Activated naive CD4-positive, alpha-beta T cell treated with anti-CD3 and anti-CD28 coated beads, Interleukin-2, amount 10 ng/mL, durations not matched to agents 7 days and 5 days (primary cell): ENCODE measurements at places on chromosomes 7 and 10.

DNA sequence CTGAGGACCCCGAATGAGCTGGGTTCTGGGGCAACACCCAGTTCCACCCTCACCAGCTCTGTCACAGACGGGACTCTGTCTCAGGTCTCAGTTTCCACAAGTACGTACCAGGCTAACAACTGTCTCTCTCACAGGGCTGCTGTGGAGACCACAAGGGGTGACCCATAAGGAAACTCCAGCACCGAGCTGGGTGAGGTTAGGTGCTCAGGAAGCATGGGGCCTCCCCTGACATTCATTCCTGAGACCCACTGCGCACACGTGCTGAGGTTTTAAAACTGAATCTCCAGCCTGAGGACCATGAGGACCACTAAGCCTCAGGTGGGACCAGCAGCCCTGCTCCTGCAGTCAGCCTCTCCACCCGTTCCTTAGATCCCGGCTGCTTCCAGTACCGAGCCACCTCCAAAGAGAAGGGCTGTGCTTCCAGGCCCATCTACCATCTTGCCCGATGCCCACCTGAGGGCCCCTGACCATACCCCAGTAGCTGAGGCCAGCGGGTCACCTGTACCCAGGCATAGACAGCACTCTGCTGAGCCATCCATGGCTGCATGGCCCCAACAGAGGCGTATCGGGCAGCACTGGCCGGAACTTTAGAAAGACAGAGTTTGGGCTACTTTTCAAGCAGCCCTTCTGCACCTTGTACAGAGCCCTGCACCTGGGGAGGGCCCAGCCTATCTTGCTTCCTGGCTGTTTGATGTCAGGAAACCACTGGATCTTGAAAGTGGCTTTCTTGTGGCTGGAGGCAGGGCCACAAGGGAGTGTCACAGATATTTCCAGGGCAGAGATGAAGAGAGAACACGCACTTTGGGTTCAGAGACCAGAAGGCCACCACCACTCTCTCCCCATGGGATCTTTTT, 18.7 kb downstream of the HSPA12A start:
- peaks cover 32% of the 10 kb centered on the region for H3K4me1 ChIP-seq
- H3K27ac ChIP-seq: peak overlapping the region; percentile 53
- no peak overlapping the region for H3K4me3 ChIP-seq
- peak; percentile 83 for DNase-seq

DNA sequence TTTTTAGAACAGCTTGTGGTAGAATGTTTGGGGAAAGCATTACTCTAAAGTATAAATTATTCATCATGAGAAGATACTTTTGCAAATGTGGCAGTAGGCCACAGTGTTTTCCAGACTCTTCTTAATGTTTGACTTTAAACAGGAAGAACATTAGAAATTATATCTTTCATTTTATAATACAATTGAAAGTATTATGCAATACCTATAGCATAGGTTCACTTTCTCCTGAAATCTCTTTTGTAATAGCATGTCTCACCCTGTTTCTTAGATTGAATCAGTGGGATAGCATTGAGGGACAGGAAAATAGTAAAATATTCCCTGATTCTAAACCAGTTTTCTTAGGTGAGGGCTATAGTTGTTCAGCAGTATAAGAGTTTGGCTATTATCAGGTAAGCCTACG, 23.1 kb downstream of the ANKIB1 start:
- no peak overlapping the region for H3K4me3 ChIP-seq
- no peaks in the 10 kb centered on the region for H3K4me1 ChIP-seq
- no peak overlapping the region for H3K27ac ChIP-seq
- DNase-seq: no peak
- no peaks in the 10 kb centered on the region for H3K27me3 ChIP-seq

- H3K4me1 ChIP-seq: no peaks in the 10 kb centered on the region
- H3K4me3 ChIP-seq: no peak overlapping the region
- no peaks in the 10 kb centered on the region for H3K36me3 ChIP-seq
- no peak overlapping the region for H3K27ac ChIP-seq
- no peak for DNase-seq
Observed at GRCh38 chr7:34143402-34143801, 238.1 kb downstream of the BMPER start.

DNA sequence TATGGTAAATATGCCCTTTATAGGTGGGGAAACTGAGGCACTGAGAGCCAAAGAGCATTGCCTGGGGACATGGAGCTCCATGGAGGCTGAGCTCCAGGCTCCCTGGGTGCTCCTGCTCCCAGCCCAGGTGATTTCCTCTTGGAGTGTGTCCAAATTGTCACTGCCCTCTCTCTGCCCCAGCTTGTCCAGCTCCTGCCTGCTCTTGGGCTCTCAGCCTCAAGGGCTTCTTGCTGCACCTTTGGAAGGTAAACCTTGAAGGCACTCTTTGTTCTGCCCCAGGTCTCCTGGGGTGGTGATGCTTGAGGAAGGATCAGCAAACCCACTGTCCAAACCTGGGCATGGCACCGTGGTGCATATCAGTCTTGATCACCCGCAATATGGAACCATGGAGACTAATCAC, 166.1 kb downstream of the RPS24 start:
- no peaks in the 10 kb centered on the region for H3K4me1 ChIP-seq
- peaks cover 8% of the 10 kb centered on the region for H3K27me3 ChIP-seq
- no peak overlapping the region for H3K4me3 ChIP-seq

DNA sequence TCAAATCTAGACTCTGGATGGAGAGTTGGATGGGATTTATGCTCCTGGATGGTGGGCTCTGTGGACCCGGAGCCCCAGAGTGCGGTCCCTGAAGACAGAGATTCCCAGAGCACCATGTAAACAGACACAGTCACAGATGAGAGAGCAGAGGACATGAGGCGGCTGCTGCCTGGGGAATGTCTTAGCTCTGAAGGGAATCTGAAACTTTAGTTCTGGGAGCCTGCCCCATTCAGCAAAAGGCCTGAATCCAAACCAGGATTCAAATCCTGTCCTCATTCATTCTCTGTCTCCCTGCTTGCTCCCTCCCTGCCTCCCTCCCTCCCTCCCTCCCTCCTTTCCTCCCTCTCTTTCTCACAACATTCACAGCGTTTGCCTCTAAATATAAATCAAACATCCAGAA, 49.5 kb upstream of the CALD1 start:
- H3K4me1 ChIP-seq: no peaks in the 10 kb centered on the region
- no peak overlapping the region for H3K27ac ChIP-seq
- H3K4me3 ChIP-seq: no peak overlapping the region
- no peak for DNase-seq
- H3K36me3 ChIP-seq: no peaks in the 10 kb centered on the region

GRCh38 chr7:41573862-41574261, 129.0 kb downstream of the INHBA start:
- H3K27me3 ChIP-seq: no peaks in the 10 kb centered on the region
- no peak overlapping the region for H3K27ac ChIP-seq
- H3K36me3 ChIP-seq: no peaks in the 10 kb centered on the region
- no peak for DNase-seq
- no peak overlapping the region for H3K4me3 ChIP-seq

DNA sequence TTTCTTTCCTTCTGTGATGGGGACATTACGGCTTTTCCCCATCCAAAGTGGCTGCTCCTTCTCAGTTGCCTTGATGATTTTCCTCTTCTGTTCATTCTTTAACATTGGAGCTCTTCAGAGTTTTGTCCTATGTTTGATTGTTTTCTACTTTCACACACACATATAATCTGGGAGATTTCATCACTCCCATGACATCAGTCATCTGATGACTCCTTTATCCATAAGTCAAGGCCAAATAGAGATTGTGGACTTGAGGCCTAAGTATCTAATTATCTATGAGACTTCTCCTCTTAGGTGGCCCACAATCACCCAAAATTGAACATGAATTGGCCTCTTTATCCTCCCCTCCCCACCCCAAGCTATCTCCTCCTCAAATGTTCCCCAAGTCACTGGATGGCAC, 5.3 kb upstream of the COL1A2 start:
- peaks cover 21% of the 10 kb centered on the region for H3K27me3 ChIP-seq
- no peak overlapping the region for H3K27ac ChIP-seq
- no peaks in the 10 kb centered on the region for H3K4me1 ChIP-seq

GRCh38 chr10:89388806-89389205, 3.6 kb upstream of the IFIT1 start:
- H3K27me3 ChIP-seq: peaks cover 8% of the 10 kb centered on the region
- no peaks in the 10 kb centered on the region for H3K36me3 ChIP-seq
- no peak for DNase-seq
- no peak overlapping the region for H3K27ac ChIP-seq
- H3K4me3 ChIP-seq: no peak overlapping the region
- H3K4me1 ChIP-seq: peaks cover 27% of the 10 kb centered on the region

- no peaks in the 10 kb centered on the region for H3K4me1 ChIP-seq
- no peaks in the 10 kb centered on the region for H3K27me3 ChIP-seq
- H3K36me3 ChIP-seq: no peaks in the 10 kb centered on the region
- no peak overlapping the region for H3K27ac ChIP-seq
- no peak overlapping the region for H3K4me3 ChIP-seq
- no peak for DNase-seq
Observed at GRCh38 chr7:121020249-121020988, 31.9 kb downstream of the CPED1 start.

- no peaks in the 10 kb centered on the region for H3K4me1 ChIP-seq
- no peak for DNase-seq
- no peak overlapping the region for H3K27ac ChIP-seq
- no peaks in the 10 kb centered on the region for H3K36me3 ChIP-seq
Observed at GRCh38 chr7:18317941-18318340, 177.6 kb upstream of the HDAC9 start.

GRCh38 chr7:10655031-10655430, 318.6 kb upstream of the PHF14 start:
- no peaks in the 10 kb centered on the region for H3K4me1 ChIP-seq
- H3K27me3 ChIP-seq: no peaks in the 10 kb centered on the region
- no peak overlapping the region for H3K4me3 ChIP-seq

- H3K27me3 ChIP-seq: peaks cover 7% of the 10 kb centered on the region
- DNase-seq: no peak
- H3K27ac ChIP-seq: no peak overlapping the region
- H3K36me3 ChIP-seq: no peaks in the 10 kb centered on the region
Observed at GRCh38 chr10:3357737-3358136, 185.2 kb upstream of the PITRM1 start.

DNA sequence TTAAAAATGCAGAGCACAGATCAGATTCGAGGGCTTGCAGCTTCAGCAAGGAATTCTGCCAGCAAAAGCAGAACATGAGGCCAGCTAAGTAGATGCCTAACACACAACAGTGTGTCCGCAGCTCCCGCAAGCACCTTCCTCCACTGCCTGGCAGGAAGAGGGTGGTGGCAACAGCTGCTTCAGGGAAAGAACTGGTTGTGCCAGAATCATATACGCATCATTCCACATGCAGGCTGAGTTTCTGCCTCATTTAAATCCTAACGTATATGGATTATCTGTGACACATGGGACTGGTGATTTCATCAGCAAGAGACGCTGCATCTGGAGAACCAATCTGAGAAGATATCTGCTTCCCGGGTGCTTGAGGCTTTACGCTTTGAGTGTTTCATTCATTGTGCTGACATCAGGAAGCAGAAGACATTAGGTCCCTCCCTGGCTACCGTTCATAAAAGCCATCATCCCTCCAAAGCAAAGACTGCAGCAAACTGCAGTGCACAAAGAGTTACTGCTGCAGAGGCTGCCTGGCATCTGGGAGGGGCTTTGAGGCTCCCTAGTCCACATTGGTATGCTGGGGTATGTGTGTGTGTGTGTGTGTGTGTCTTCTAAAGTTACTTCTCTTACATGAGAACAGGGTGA, 78.8 kb downstream of the FAM13C start:
- no peaks in the 10 kb centered on the region for H3K4me1 ChIP-seq
- H3K27me3 ChIP-seq: no peaks in the 10 kb centered on the region

- H3K27ac ChIP-seq: peak overlapping the region; percentile 19
- no peak for DNase-seq
Observed at GRCh38 chr7:150989456-150989855, 1.4 kb upstream of the NOS3 start.

- H3K4me3 ChIP-seq: no peak overlapping the region
- H3K27me3 ChIP-seq: no peaks in the 10 kb centered on the region
- H3K27ac ChIP-seq: no peak overlapping the region
- H3K4me1 ChIP-seq: no peaks in the 10 kb centered on the region
Observed at GRCh38 chr10:31152421-31153135, 120.9 kb upstream of the ZNF438 start.

DNA sequence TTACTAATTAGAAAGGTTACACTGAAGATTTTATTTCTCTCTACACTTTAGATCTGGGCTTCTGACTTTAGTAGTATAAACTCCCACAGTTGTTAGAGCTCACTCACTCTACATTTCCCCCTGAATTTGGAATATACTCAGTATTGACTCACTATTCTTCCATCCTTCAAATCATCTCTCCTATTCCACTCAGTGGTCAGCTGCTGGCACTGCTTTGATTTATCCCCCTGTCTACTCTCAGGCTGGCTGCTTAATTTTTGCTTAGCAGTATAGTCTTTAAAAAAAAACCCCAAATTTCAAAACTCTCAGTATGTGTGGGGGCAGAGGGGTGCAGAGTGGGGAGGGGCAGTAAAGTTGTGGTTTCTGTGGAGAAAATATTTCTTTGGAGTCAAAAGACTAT, 68.9 kb downstream of the CDK6 start:
- H3K4me1 ChIP-seq: peaks cover 36% of the 10 kb centered on the region
- DNase-seq: no peak
- H3K27ac ChIP-seq: no peak overlapping the region
- no peak overlapping the region for H3K4me3 ChIP-seq
- peaks cover 49% of the 10 kb centered on the region for H3K36me3 ChIP-seq
